ENCODE measurements at places on chromosomes 5 and 9.
A peak's percentile ranks its signal among the peaks of the same experiment; 100 is the strongest.

DNA sequence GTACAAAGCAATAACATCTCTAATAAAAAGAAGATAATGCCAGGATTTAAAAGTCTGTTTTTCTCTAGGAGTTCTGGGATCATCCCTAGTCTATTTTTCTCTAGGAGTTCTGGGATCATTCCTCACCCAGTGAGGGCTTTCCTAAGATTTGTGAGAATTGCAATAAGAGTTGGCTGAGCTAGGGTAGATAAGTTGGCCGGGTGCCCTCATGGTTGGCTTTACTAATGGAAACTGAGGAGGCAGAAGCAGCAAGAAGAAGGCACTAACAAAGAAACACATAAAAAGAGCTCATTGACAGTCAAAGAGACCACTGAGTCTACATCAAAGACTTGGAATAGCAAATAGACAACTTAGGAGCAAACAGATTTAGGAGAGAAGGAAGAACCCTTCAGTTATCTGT is 4.2 kb downstream of the SLC1A3 start:
- no peak for DNase-seq

DNA sequence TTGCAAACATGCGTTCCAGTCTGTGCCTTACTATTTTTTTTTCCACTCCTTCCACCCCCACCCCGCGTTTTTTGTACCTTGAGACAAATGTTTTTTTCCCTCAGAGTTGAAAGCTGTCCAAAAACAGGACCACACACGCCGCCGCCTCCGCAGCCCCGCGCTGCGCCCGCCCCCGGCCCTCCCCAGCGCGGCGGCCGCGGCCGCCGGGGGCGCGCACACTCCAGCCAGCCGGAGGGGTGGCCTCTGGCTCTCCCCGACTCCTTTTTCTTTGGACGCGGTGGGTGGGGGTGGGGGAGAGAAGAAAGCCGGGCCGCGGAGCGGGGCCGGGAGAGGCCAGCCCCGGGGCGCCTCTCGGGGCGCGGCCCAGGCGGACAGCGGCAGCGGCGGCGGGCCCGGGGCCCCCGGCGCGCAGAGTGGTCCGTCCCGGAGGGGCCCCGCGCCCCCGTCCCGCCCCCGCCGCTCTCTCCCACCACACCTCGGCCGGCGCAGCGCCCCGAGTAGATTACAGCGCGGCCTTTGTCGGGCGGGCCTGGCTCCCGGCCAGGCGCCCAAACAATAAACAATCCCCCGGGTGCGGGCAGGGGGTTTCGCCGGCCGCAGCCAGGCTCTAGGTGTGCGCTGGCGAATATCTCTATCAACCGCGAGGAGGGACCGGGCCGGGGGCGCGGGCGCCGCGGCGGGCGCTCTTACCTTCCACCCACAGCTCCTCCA is 10.9 kb downstream of the PTCH1 start:
- DNase-seq, result peak; percentile 54

DNA sequence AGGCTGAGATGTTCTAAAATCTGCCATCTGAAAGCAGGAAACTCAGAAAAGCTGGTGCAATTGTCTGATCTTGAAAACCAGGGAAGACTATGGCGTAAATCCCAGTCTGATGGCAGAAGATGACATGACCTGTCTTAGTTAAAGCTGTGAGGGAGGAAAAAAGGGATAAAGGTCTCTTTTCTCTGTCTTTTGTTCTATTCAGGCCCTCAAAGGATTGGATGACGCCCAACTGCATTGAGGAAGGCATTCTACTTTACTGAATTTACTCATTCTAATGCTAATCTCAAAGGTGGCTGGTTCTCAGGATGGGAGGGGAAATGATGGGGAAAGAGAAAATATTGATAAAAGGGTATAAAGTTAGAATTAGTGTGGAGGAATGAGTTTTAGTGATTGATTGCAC is 312.8 kb upstream of the CTNND2 start:
- DNase-seq, result no peak

GRCh38 chr9:101307051-101307450 is 77.8 kb downstream of the BAAT start:
- DNase-seq, result no peak

DNA sequence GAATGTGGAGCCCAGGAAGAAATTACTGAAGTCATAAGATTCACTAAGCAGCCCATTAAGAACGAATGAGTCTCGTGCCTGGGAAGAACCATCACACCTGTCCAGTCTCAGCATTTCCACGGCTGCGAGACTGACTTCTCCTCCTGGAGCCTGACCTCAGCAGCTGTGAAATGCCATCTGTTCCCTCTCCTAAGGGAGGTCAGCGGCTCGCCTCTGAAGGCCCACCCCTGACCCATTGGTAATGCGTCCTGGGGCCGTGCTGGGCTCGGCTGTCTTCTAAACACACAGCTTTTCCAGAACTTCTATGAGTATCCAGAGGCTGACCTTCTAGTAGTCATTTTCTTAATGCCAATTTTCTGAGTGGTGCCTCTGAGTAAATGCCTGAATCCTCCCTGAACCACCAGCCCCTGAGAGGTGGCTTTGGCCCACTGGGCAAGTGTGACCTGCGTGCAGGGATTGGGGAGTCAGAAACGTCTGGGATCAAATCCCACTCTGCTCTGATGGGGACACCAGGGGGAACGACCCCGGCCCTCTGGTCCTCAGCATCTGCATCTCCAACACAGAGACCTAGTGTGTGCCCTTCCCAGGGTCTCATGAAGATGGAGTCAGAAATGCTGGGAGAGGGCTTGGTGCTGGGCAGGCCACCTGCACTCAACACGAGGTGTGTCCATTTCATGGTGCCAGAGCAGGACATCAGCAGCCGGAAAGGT is 5.7 kb downstream of the SLC6A3 start:
- DNase-seq, result no peak

GRCh38 chr5:148988328-148988727 is 74.5 kb downstream of the SH3TC2 start:
- no peak for DNase-seq

- DNase-seq, result no peak
Measured at GRCh38 chr5:160837749-160838593, 14.0 kb downstream of the ATP10B start.

DNA sequence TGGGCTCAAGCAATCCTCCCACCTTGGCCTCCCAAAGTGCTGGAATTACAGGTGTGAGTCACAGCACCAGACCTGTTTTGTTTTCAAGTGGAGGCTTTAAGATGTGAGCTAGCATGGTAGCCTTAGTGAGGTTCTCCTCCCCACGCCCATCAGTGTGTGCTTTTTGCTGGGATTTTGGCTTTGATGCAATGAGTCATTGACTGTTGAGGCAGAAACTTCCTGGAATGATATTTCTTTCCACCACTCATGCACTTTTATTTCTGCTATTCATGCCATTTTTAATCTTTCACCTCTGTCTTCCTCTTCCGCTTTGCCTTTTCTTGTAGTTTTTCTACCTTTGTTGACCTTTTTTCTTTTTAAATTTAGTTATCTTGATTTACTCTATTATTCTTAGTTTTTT is 4.2 kb upstream of the NFIL3 start:
- no peak for DNase-seq

Data from SW 1271 (cell line).